PC-9 (cell line): ENCODE measurements at places on chromosomes 3 and 15. TPM values are rescaled to one million over a fixed set of nuclear protein-coding genes. Genes with fewer than 3 reads are reported as not detected.
A peak's percentile ranks its signal among the peaks of the same experiment; 100 is the strongest.

GRCh38 chr15:80982205-80982604, 7.4 kb downstream of the MESD start:
- DNase-seq, result no peak

GRCh38 chr3:106290304-106290997, 421.6 kb upstream of the CBLB start:
- DNase-seq, result no peak

DNA sequence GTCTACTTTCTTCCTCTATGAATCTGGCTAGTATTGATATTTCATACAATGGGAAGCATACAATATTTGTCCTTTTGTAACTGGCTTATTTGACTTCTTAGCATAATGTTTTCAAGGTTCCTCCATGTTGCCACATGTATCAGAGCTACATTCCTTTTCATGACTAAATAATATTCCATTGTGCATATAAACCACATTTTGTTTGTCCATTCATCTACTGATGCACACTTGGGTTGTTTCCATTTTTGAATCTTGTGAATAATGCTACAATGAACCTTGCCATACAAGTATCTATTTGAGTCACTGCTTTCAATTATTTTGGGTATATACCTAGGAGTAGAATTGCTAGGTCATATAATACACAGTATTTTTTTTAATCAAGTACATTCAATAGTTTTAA, 38.0 kb downstream of the OSBPL10 start:
- DNase-seq, result no peak

GRCh38 chr3:1228289-1228688, 135.5 kb downstream of the CNTN6 start:
- DNase-seq, result no peak

The MED12L gene
- total RNA-seq, result 3.0 and 4.0 TPM in 2 replicates

GRCh38 chr3:62356356-62356755, 17.0 kb downstream of the FEZF2 start:
- DNase-seq, result no peak

- no peak for DNase-seq
Measured at GRCh38 chr15:62828364-62828763, 214.2 kb upstream of the TPM1 start.

- DNase-seq, result peak; percentile 54
Measured at GRCh38 chr3:142613491-142613890, 17.3 kb downstream of the PLS1 start.

The INSYN1 gene
- not detected in 2 replicates for total RNA-seq

The GREM1 gene
- total RNA-seq, result 0.39 and 0.48 TPM in 2 replicates

DNA sequence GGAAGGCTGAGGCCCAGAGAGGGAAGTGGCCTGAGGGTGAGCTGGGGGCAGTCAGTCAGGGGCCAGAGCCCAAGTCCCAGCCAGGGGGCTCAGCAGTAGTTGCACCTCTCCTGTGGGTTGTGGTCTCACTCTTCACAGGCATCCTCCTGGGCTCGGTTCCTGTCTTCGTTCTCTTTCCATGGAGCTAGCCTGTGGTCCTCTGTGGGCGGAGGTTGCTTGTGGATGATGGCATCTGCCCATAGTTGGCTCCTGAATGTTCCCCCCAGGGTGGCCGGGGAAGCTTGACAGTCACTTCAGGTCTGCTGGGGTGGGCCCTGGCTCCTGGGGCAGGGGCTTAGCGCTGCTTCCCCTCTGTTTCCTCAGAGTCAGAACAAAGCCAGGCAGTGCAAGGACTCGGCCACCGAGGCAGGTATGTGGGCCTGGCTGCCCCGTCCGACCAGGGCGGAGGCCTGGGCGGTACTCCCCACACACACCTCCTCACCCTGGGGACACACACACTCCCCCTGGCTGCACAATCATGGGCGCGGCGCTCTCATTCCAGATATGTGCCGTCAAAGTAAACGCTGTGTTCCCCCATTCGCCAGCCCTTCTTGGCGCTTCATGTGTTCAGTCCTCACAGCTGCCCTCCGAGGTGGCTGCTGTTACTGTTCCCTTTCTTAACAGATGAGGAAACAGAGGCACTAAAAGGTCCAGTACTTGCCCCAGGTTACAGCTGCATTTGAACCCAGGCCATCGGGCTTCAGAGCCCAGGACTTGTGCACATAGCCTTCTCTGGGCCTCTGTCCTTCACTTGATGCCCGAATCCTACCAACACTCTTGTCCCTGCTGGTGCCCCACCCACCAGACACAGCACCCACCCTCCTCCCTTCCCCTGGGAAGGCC, 34.5 kb downstream of the PSTPIP1 start:
- DNase-seq, result peak; percentile 44

DNA sequence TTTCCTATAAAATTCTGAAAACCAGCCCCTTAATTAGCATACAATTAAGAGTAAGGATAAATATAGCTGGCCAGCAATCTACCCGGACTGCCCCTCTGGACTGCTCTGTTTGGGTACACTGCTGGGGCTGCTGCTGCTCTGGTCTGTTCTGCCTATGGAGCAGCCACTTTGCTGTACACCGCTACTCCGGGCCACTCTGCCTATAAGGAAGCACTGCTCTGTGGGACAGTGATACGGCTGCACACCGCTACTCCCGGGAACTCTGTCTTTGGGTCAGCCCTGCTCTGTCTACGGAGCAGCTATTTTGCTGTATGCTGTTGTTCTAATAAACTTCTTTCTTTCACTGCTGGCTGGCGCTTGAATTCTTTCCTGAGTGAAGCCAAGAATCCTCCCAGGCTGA, 316.5 kb upstream of the PLSCR5 start:
- no peak for DNase-seq

DNA sequence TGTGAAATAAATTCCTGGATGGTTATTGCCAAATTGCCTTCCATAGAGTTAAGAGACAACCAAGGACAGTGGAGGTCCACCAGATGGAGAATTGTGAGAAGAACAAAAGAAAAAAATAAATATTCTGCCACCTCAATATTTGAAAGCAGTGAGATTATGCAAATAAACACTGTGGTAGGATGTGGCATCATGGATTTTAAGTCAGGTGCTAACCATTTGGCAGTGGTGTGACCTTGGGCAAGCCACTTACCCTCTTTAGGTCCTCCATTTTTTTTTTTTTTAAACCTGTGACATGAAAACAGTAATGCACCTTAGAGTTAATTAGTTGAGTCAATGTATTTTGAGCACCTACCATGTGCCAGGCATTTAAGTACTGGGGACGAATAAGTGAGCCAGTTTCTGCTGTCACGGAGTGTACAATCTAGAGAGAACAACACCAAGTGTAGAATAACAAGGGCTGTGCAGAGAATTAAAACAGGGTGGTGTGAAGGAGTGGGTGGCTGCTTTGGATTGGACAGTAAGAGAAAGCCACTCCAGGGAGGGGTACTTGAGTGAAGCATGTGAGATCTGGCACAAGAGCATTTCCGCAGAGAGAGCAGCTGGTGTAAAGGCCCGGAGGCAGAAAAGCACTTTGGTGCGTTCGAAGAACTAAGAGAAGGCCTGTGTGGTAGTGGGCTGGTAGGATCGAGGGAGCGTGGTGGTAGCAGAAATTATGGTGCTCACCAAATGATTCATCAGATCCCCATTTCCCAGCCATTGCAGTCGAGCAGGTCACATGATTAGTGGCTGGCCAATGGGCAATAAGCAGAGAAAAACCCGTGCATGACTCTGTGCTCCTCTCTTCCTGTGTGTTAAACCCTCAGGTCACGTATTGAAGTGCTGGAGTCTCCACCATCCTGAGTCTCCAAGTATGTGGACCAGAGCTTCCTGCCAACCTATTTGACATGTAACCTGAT, 39.2 kb downstream of the CCK start:
- no peak for DNase-seq

DNA sequence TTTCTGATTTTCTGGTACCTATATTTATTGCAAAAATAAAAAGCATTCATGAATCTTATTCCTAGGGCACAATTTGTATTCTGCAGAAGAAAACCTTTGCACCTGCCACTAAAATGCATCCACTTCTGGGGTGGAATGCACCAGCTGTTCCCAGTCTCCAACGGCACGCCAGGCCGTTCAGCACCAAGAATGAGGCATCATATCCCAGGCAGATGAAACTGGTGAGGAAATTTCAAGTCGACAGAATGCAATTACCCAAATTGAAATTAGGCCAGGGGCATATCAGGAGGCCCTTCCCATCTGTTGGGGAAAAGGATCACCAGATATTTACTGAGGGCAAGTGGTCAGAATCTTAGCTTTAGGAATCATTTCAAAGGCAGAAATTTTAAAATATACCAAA, 13.6 kb upstream of the RBMS3 start:
- no peak for DNase-seq

DNA sequence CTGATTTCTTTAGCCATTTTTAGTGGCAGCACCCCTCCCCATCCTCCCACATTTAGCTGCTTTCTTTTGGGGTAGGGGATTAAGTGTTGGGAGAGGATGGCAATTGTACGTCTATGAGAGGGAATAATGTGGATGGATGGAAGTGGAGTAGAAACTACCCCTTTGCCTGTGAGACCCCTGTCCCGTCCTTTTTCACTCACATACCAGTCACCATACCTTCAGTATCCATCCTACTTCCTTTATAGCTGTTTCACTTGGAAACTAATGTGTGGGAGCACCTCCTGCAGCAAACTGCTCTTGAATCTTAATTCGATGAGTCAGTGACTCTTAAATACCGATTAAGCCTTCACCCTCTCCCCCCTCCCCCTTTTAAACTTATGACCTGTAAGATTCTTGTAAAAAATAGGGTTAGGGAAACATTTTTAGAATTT, 730 bp downstream of the SPRED1 start:
- DNase-seq, result peak; percentile 74

DNA sequence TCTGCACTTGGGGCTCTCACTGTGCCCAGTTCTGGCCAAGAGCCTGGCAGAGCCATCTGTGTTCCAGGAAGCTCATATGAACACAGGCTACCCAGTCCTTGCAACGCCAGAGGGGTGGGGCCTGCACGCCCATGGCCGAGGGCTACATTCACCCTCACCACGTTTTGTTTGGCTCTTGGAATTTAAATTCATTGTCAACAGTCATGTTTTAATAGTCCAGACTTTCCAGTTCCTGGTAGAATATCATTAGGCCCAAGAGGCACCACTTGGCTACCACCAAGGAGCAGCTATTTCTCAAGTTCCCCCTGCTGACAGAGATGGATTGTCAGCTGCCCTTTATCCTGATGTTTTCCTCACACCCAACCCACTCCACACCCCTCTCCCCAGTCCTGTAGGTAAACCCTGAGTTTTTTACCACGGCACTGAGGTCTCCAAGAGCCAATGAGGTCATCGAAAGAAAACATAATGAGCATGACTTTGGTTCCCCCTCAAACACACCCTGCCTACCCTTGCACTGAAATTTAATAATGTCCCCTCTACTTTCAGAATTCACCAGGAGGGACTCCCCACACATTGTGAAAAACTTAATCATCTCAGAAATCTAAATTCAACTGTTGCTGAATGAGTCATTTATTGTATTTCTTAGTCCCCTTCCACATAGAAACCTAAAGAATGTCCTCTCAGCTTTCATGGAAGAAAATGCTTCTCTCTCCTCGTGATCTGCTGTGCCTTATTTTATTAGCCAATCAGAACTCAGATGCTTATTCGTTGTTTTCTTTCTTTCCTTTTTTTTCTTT, 125.1 kb downstream of the SHQ1 start:
- DNase-seq, result peak; percentile 93

The TPRG1 gene
- 1.7 and 1.9 TPM in 2 replicates for total RNA-seq

- DNase-seq, result no peak
Measured at GRCh38 chr3:14918356-14918860, 29.0 kb upstream of the NR2C2 start.

- no peak for DNase-seq
Measured at GRCh38 chr3:73467211-73467610, 157.5 kb downstream of the PDZRN3 start.

GRCh38 chr3:159829539-159830227, 159.0 kb upstream of the IL12A start:
- DNase-seq, result peak; percentile 83

- no peak for DNase-seq
Measured at GRCh38 chr15:51844747-51845426, 15.4 kb downstream of the TMOD3 start.

DNA sequence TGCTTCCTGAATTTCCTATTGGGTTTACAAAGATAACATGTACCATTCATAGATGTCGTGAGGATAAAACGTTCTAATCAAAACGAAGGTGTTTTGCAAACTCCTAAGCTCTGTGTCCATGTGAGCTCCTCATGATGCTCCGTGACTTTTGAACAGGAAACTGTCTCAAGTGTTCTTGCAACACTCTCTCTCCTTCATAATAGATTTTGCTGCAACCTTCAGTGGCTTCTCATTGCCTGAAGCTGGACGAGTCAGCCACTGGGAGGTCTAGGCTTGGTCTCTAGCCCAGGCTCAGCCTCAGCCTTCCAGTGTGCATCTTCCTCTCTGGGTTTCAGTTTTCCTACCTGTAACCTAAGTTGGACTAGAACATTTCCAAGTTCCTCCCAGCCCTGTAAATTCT, 18.7 kb upstream of the BCL2A1 start:
- no peak for DNase-seq

The RARRES1 gene
- 9.3 and 20.5 TPM in 2 replicates for total RNA-seq

DNA sequence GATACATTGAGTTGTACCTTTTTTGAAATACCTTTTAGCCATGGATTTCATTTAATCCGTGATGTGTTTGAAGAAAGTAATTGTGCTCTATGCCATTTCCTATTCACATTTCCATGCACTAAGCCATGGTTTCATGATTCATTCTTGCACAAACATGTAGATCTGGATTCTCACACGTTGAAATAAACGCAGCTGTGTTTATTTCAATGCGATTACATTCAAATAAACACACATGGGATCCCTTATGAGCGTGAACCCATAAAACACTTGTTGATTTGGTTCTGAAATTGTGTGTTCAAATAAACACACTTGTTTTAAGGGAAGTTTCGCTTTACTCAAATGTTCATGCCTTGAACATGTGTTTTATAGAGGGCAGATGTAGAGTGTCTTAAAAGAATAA, 39.2 kb downstream of the BBX start:
- no peak for DNase-seq

DNA sequence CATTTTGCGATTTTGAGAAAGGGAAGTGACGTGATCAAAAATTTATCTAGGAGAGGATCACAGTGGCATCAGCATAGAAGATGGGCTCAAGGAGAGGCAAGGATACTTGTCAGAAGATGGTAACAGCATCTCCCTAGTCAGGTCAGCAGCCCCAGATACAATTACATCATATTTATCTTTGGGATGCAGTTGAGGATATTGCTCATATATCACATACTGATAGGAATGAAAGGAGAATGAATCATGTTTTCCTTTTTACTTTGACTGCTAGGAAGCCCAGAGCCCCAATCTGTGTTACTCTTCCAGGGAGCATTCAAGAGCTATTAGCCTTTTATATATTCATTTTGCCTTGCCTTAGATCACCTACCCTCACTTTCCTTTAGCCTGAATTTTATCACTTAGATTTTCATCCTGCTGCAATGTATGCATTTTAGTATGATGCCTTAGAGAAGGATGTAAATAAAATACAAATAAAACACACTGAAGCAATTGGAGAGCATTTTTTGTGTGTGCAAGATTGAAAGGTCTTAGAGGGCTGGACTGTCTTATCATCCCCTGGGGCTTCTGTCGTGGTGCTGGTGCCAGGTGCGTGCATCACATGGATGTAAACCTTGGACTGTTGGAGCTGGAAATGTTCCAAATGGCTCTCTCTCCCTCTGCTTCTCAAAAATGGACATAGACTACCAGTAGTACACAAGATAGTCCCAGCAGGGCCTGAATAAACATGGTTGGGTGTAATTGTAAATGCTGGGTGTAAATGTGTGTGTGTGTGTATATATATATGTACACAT, 40.3 kb downstream of the CORO2B start:
- no peak for DNase-seq
